Esophagus squamous epithelium (tissue), 5 donors: ENCODE measurements at places on chromosomes 1 and 21.

GRCh38 chr21:37266515-37267221 lies 466 bp downstream of the VPS26C start:
- DNase-seq = no peak

DNA sequence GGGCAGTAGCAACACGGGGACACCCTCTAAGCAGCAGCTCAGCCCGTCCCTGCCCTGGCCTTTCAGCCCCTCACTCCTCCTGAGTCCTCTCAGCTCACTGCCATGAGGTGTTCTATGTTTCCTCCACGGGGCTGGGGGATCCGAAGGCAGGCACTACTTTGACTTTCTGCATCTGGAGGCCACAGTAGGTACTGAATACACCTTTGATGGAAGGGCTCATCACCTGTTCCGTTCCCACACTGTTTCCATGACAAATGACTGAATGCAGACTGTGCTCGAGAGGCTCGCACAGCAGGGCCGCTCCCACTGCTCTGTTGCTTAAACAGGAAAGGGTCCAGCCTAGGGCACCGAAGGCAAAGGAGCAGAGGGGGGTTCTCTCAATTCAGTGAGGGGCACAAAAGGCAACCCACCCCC lies 77.6 kb upstream of the DNAH14 start:
- DNase-seq = no peak

DNA sequence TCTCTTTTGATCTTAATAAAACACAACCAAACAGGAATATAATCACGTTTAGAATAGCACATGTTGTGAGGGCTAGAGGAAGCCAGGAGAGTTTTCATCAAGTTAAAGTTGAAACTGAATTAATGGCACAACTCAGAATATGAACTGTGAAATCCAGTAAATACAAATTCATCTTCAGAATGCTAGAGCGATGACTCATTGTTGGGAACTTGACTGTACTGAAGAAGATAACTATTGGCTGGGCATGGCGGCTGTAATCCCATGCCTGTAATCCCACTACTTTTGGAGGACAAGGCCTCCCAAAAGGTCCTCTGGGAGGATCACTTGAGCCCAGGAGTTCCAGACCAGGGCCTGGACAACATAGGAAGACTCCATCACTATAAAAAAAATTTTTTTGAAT lies 8.8 kb downstream of the SYF2 start:
- no peak for DNase-seq

- DNase-seq = no peak
These were observed 3.0 kb upstream of the SMPDL3B start for GRCh38 chr1:27931759-27932158.

- no peak for DNase-seq
These were observed 569 bp downstream of the ATF3 start for GRCh38 chr1:212608959-212609700.

DNA sequence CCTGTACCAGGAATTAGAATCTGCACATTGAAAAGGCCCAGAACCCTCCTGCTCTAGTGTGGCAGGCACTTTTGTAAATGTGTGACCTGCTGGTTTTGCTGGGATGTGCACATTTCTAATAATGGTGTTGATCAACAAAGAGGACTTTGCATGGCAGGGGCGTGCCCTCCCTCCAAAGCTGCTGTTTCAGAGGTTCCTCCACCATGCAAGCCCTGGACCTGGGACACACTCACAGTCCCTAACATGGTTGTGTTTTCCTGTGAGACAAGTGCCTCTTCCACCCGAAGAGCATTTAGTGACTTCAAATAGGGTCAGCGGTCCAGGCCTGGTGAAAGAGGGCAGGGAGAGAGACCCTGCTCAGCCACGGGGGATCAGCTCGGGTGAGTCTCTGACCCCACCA lies 28.1 kb downstream of the TENT5C start:
- DNase-seq = no peak

GRCh38 chr1:32352239-32352745 lies 10.0 kb downstream of the FAM229A start:
- DNase-seq = no peak

GRCh38 chr1:58158506-58159433 lies 387.8 kb downstream of the OMA1 start:
- DNase-seq = no peak

- peak; percentile 16 for DNase-seq
These were observed 55.7 kb upstream of the CD1D start for GRCh38 chr1:158124999-158125398.

- no peak for DNase-seq
These were observed 42.2 kb downstream of the SPATA17 start for GRCh38 chr1:217673387-217673786.

GRCh38 chr1:40439247-40439646 lies 11.0 kb upstream of the ZFP69B start:
- no peak for DNase-seq

DNA sequence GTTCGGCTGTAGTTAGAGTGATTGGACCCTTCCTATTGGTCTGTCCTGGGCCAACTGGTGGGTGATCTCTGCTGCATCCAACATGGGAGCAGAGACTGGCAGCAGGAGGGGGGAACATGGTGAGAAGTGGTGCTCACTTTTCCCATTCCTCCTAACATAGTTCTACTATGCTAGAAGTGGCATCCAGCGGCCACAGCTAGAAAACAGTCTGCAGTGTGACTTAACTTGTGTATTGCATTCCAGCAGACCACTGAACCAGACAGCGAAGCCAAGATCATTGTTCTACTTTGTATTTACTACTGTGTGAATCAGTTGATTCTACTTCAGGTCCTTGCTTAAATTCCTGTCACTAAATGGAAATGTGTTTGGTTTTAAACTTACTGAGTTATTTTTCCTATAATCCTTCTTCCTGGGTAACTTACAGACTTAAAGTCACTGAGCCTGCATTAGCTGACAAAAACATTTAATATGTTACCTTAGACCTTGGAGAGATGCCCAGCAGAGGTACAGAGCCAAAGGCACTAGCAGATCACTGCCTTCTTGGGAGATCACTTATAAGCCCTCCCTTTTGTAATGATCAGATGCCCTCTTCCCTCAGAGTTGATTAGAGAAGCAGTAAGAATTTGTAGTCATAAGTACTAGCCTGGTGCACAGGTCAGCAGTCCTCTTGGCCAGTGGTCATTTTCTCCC lies 8.2 kb downstream of the FABP3 start:
- no peak for DNase-seq

DNA sequence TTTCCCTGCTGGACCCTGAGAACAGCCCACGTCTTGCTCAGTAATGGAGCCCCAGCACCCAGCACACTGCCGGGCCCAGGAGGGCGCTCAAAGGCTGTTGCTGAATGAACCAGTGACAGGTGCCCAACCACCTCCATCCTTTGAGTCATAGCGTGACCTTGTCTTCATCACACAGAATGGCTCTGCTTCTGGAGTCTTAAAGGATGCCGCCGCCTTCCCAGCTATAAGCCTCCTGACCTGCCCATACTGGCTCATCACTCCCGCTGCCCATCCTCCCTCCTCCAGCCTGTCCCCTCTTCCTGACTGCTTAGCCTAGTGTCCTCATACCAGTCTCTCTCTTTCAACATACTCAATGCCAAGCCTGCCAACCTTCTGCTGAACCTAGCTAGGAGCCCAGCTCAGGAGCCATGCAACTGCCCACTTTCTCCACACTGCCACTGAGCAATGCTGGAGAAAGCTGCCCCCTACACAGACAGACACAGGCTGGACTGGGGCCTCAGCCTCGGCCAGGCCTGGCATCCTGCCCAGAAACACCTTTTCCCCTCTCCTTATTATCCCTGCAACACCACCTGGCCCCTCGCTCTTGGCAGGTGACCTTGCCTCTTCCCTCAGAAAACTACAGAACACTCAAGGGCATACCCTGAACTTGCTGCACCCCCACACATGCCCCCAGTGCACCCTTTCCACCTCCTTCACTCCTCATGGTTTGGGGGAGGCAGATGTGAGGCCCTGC lies 14.1 kb downstream of the TTC39A start:
- no peak for DNase-seq

DNA sequence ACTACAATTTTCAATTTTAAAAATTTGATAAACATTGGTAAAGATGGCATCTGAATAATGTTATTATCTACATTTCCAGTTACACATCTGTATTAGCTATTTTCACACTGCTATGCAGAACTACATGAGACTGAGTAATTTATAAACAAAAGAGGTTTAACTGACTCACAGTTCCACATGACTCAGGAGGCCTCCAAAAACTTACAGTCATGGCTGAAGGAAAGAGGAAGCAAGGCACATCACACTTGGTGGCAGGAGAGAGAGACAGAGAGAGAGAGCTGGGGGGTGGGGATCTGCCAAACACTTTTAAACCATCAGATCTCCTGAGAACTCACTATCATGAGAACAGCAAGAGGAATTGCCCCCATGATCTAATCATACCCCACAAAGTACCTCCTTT lies 850.0 kb downstream of the LTN1 start:
- DNase-seq = no peak

DNA sequence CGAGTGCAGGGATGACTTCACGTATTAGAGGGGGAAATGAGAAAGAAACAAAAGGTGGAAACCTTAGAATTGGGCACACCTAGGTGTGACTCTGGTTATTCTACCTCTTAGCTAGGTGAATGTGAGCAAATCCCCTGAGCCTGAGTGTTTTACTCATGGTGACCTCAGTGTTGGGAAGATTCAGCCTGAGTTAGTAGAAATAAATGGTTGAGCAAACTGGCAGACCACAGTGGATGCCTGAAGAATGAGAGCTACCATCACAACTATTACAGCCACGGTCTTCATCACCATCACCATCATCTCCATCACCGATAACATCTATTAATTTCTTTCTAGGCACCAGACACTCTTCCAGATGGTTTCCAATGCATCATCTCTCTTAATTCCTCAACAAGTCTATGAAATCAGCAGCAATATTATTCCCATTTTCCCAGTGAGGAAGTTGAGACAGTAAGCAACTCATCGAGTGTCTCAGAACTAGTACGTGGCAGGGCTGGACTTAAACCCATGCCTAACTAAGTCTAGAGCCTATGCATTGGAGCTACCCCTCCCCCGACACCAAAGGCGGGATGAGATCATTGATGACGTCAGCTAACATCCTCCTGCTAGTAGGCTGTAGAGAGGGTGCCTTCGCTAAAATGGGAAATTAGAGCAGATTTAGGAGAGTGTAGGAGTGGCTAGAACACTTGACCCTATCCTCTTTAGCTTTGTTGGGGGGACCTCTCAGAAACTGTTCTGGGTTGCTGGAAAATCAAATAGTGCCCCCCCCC lies 7.9 kb upstream of the KAZN start:
- DNase-seq = no peak

- DNase-seq = no peak
These were observed 191.2 kb downstream of the RERE start for GRCh38 chr1:8625981-8626898.

- DNase-seq = no peak
These were observed 479.0 kb downstream of the DISC1 start for GRCh38 chr1:232105561-232105960.

DNA sequence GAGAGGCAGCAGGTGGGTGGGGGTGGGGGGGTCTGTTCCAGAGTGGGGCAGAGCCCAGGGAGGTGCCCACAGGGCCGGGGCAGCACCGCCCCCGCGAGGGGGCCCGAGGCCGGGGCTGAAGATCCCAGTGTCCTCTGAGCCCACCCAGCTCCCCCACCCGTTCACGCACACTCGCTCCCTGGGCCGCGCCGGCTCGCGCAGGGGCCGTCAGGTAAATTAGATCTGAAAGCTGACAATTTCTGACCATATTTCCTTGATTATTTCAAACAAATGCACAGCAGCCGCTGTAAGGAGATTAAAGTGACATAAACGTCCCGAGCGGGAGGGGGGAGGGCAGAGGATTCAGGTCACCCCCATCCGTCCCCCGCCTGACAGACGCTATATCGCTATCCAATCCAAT lies 118.0 kb downstream of the CASZ1 start:
- no peak for DNase-seq

DNA sequence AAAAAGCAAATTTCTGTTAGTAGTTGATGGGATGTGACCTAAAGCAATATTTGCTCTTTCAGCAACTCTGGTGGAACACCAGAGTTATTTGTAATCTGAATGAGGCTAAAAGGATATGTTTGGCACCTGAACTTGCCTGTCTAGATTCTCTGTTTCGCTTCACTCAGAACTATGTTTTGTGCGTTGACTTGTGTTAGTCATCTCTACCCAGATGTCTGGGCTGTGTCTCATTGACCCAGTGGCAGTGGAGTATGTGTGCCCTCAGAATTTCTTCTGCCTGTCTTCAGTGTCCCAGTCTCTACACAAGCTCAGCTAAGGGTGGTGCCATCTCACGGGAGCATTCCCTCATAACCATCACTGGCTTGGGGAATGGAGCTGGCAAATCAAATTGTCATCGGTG lies 13.9 kb downstream of the KCNK1 start:
- DNase-seq = no peak

GRCh38 chr1:97608272-97608671 lies 312.6 kb downstream of the DPYD start:
- DNase-seq = no peak

GRCh38 chr1:96473791-96474434 lies 247.7 kb upstream of the PTBP2 start:
- DNase-seq = no peak

DNA sequence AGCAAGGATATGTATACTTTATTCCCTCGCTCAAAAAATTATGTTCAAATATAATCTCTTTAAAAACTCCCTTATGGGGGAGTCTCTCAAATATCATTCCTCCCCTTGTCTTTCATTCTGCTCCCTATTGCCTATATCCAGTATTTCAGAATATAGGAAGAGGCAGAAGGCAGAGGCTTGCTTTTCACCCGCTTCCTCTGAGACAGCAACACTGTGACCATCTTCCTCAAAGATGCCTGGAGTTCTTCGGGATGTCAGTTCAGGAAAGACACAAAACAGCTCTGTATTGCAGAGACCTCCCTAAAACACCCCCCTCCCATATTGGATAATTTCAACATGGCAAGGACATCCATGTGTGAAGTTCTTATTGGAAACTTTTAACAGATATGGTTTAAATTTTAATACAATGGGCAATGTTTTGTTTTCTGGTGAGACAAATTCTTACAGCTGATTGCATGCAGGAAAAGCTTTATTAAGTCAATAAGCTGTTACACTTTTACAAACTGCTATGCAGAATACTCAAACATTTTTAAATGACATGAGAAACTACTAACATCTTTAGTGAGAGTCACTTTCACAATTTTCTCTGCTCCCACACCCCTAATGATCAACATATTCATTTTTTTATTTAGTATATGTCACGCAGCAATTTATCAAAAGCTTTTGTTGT lies 4.8 kb downstream of the DIRAS3 start:
- no peak for DNase-seq

DNA sequence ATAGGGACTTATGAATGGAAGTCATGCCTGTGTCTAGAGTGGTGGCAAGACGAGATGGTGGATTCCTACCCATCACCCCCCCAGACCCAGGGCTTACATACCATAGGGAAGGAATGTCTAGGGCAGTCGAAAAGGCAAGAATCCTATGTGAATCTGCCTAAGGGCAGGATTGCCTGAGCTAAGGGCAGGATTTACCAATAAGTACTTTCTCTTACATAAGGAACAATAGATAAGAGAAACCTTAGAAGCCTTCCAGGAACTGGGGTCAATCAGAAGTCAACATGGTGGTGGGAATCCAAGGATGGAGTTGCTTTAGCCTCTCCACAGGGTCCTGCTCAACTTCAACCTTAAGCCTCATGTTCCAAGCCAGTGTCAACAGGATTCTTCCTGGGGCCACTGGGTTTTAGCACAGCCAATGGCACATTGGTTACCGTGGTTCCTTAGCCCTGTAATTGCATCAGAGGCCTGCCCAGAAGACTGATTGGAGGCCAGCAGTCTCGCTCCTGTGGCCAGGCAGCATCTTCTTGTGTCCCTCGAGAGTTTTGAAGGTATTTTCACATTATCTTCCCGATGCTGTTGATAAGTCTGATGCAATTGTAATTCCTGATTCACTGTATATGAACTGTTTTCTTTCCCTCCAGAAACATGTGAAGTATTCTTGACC lies 20.7 kb downstream of the BACE2 start:
- DNase-seq = no peak

GRCh38 chr1:7956218-7957032 lies 5.1 kb upstream of the PARK7 start:
- DNase-seq = no peak
